Osteoblast (primary cell): ENCODE measurements at places on chromosomes 6 and 20. TPM values are rescaled to one million over a fixed set of nuclear protein-coding genes. Genes with fewer than 3 reads are reported as not detected.
A peak's percentile ranks its signal among the peaks of the same experiment; 100 is the strongest.

DNA sequence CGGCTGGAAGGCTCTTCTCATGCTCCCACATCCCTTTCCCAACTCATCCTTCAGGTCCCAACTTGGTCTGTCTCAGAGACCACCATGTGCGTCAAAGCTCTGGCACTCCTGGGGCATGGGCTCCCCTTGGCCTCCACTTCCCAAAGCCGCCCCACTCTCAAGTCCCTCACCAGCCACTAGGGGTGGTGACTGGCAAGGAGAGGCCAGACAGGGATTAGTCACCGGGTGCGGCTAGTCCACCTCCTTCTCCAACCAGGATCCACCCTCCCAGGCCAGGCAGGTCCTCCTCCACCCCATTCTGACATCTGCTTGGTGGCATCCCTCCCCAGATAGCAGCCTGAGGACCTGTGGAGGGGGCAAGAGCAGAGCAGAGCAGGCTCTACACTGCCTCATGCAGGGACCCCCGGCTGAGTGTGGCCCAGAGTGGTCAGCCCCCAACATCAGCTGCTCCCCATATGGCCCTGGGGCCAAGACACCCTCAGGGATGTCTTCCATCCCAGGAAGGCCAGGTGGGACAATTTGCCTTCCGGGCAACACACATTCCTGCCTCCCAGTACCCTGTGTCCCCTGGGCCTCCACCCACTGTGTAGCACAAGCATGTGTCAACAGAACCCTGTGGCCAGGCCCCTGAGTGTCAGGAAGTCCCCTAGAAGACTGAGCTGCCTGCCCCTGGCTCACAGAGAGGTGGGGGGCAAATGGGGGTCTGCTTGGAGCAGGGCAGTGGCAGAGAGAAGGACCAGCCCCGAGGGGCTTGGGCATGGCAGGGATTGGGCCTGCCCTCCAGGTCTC lies 29.2 kb downstream of the YTHDF1 start:
- H3K27ac ChIP-seq = no peak overlapping the region
- H3K4me3 ChIP-seq = no peak overlapping the region
- no peaks in the 10 kb centered on the region for H3K36me3 ChIP-seq
- peak; percentile 90 for DNase-seq
- H3K27me3 ChIP-seq = no peaks in the 10 kb centered on the region
- H3K4me1 ChIP-seq = no peaks in the 10 kb centered on the region

GRCh38 chr20:49901588-49901987 lies 13.7 kb downstream of the SPATA2 start:
- no peak overlapping the region for H3K27ac ChIP-seq
- H3K27me3 ChIP-seq = no peaks in the 10 kb centered on the region
- H3K36me3 ChIP-seq = peaks cover 24% of the 10 kb centered on the region
- H3K4me3 ChIP-seq = no peak overlapping the region

- H3K36me3 ChIP-seq = no peaks in the 10 kb centered on the region
- no peak overlapping the region for H3K27ac ChIP-seq
- H3K4me3 ChIP-seq = no peak overlapping the region
- H3K27me3 ChIP-seq = no peaks in the 10 kb centered on the region
Observed at GRCh38 chr6:99099243-99099642, 151.5 kb upstream of the FBXL4 start.

- H3K36me3 ChIP-seq = peaks cover 7% of the 10 kb centered on the region
- H3K27me3 ChIP-seq = no peaks in the 10 kb centered on the region
- H3K27ac ChIP-seq = no peak overlapping the region
- peaks cover 23% of the 10 kb centered on the region for H3K4me1 ChIP-seq
- DNase-seq = no peak
Observed at GRCh38 chr6:31831350-31832215, 4.0 kb downstream of the HSPA1B start.

- H3K36me3 ChIP-seq = no peaks in the 10 kb centered on the region
- no peak overlapping the region for H3K27ac ChIP-seq
- DNase-seq = peak; percentile 95
- H3K4me3 ChIP-seq = no peak overlapping the region
- no peaks in the 10 kb centered on the region for H3K4me1 ChIP-seq
Observed at GRCh38 chr20:23340524-23340923, 10.1 kb upstream of the NXT1 start.

DNA sequence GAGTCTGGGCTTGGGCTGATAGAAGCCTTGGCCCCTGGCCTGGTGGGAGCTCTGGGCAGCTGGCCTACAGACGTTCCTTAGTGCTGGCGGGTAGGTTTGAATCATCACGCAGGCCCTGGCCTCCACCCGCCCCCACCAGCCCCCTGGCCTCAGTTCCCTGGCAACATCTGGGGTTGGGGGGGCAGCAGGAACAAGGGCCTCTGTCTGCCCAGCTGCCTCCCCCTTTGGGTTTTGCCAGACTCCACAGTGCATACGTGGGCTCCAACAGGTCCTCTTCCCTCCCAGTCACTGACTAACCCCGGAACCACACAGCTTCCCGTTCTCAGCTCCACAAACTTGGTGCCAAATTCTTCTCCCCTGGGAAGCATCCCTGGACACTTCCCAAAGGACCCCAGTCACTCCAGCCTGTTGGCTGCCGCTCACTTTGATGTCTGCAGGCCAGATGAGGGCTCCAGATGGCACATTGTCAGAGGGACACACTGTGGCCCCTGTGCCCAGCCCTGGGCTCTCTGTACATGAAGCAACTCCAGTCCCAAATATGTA lies 957 bp upstream of the VEGFA start:
- H3K27ac ChIP-seq = peak overlapping the region; percentile 79
- DNase-seq = peak; percentile 97
- H3K4me3 ChIP-seq = peak overlapping the region; percentile 97
- H3K27me3 ChIP-seq = no peaks in the 10 kb centered on the region

Gene SLPI
- 1.4 and 2.1 TPM in 2 replicates for total RNA-seq
